ENCODE measurements at places on chromosomes 16 and 17.

GRCh38 chr17:74936470-74936799 is 737 bp downstream of the OTOP3 start:
- DNase-seq, result no peak

DNA sequence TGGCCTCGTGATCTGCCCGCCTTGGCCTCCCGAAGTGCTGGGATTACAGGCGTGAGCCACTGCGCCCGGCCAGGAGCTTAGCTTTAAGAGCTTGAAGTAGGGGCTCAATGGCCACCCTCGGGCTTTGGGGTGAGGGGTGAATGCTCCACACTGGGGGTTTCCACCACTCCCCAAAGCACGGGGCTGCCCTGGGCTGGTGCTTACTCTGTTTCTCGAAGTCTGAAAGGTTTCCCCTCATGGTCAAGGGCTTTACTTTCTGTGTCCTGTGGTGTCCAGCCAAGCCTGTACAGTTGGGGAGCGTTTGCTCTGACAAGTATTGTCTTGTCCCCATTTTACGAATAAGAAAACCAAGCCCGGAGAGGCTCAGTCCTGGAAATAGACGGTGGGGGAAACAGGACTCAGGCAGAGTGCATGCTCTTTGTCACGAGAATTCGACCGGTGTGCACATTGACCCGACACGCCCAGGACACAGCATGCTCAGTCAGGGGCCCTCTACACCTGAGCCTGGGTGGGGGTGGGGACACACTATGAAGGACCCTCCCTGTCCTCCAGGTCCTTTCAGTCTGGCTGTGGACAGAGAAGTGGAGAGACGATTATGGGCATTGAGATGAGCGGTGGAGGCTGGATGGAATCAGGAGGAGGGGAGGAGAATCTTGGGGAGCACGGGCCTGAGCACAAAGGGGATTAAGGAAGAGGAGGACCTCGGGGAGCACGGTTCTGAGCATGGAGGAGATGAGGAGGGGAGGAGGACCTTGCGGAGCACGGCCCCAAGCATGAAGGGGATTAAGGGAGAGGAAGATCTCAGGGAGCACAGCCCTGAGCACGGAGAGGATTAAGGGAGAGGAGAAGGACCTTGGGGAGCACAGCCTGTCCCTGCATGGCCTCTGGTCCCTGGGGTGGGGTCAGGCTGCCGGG is 7.5 kb downstream of the CD7 start:
- DNase-seq, result no peak

GRCh38 chr17:34858591-34859565 is 102.4 kb downstream of the CCT6B start:
- DNase-seq, result no peak

DNA sequence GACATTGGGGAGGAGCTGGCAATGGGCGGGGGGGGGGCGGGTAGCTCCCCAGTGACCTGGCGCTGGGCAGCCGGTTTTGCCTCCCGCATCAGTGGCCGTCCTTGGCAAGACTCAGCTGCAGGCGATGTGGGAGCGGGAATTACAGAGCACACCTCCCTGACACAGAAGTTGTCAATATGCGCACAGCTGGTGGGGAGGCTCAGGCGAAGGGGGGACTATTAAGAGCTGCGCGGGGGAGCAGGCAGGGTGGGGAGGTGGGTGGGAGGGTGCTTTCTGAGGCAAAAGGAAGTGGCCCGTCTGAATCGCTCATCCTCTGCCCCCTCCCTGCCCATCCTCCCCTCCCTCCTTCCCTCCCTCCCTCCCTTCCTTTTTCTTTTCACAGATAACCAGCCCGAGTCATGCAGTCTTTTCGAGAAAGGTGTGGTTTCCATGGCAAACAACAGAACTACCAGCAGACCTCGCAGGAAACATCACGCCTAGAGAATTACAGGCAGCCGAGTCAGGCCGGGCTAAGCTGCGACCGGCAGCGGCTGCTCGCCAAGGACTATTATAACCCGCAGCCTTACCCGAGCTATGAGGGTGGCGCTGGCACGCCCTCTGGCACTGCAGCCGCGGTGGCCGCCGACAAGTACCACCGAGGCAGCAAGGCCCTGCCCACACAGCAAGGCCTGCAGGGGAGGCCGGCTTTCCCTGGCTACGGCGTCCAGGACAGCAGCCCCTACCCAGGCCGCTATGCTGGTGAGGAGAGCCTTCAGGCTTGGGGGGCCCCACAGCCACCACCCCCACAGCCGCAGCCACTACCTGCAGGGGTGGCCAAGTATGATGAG is 44.0 kb downstream of the SREBF1 start:
- DNase-seq, result no peak

DNA sequence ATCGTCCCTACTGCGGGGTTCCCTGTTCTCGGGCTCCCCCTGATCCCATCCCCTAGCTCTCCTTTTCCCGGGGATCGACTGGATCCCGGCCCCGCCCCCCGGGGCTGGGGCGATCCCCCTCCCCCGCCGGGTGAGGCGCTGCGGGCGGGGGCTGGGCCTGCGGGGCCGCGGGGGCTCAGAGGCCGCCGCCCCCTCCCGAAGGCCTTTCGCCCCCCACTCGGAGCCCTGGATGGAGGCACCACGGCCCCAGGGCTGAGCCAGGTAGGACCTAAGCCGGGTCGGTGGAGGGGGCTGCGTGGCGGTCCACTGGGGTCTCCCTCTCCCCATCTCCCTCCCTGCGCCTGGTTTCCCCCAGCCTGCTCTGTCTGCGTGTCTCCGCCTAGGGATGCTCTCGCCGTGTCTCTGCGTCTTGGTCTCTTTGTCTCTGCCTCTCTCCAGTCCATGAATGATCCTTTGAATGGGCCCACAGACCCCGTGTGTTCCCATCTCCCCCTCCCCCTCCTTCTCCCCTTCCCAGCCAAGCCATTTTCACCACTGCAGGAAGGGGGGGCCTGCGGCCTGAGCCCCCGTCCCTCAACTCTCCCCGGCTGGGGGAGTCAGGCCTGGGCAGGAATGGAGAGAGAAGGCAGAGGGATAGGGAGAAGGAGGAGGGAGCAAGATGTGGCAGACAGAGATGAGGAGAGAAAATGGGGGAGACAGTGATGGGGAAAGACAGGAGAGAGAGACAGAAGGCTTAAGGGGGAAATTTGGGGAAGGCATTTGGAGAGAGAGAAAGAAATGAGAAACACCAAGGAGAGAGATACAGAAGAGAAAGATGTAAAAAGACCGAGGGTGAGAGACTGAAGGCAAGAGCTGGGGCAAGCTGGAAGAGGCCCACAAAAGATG is 1.7 kb upstream of the TMEM256 start:
- DNase-seq, result no peak

GRCh38 chr17:69961501-69962145 is 113.4 kb upstream of the KCNJ16 start:
- no peak for DNase-seq

GRCh38 chr17:74212209-74212912 is 1.0 kb upstream of the TTYH2 start:
- no peak for DNase-seq

- DNase-seq, result no peak
Measured at GRCh38 chr17:16398270-16399267, 16.8 kb upstream of the TRPV2 start.

- no peak for DNase-seq
Measured at GRCh38 chr16:3122926-3123570, 10.7 kb downstream of the ZNF205 start.
